ENCODE measurements at places on chromosomes 2 and 18.

GRCh38 chr2:129923265-129924091 lies 56.0 kb upstream of the RAB6C start:
- peak; percentile 30 for DNase-seq

GRCh38 chr2:136502660-136503059 lies 262.7 kb upstream of the THSD7B start:
- DNase-seq, result no peak

DNA sequence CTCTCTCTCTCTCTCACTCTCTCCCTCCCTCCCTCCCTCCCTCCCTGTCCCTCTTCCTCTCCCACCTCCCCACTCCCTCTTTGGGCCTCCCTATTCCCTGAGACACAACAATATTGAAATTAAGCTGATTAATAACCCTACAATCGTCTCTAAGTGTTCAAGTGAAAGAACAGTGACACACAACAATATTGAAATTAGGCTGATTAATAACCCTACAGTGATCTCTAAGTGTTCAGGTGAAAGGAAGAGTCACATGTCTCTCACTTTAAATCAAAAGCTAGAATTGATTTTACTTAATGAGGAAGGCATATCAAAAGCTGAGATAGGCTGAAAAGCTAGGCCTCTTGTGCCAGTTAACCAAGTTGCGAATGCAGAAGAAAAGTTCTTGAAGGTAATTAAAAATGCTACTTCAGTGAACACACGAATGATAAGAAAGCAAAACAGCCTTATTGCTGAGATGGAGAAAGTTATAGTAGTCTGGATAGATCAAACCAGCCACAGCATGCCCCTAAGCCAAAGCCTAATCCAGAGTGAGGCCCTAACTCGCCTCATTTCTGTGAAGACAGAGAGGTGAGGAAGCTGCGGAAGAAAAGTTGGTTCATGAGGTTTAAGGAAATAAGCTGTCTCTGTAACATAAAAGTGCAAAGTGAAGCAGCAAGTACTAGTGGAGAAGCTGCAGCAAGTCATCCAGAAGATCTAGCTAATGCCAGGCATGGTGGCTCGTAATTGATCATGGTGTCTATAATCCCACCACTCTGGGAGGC lies 21.3 kb downstream of the MALT1 start:
- DNase-seq, result no peak

DNA sequence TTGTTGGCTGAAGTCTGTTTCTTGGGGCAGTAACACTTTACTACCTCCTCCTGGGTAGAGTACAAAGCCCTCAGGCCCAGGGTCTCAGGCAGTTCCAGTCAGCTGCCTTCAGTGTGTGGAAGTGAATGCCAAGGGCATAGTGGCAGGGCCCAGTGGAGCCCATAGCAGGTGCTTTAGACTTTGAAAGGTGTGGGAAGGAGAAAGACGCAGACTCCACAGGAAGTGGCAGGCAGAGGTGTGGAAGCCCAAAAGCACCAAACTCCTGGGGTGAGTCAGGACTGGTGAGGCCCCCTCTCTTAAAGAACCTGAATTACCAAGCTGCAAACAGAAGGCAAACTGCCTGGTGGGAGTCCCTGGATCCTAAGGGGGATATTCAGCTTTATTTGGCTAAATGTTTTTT lies 45.3 kb downstream of the ADAM23 start:
- no peak for DNase-seq

DNA sequence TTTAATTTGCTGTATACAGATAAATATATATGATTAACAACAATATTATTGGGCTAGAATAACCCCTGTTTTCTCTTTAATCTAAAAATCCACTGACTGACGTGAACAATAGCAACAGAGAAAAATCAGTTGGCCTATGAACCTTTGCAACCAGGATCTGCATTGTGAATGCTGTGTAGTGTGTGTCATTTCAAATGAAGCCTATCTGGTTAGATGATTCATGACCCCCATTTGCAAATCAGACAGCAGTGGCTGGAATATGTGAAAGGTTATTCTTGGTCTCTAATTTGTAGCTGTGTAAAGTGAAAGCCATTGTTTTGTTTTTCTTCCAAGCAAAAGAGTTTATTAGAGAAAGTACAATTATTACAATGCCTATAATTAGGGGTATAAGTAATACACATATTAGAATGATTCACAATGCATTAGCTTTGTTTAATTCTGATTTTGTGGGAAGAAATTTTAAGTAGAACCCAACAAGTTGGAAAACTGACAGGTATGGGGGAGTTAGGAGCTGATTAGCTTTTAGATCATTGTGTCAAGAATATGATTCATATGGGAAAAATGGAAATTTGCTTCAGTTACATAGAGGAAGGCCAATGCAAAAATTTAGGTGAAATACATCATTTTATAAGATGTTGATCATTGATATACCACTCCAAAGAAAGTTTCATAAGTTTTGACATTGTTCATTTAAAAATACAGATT lies 1362.2 kb upstream of the TMEFF2 start:
- no peak for DNase-seq

- no peak for DNase-seq
Measured at GRCh38 chr2:19312949-19313348, 45.5 kb downstream of the OSR1 start.

- no peak for DNase-seq
Measured at GRCh38 chr18:5951515-5952091, 56.3 kb upstream of the TMEM200C start.

DNA sequence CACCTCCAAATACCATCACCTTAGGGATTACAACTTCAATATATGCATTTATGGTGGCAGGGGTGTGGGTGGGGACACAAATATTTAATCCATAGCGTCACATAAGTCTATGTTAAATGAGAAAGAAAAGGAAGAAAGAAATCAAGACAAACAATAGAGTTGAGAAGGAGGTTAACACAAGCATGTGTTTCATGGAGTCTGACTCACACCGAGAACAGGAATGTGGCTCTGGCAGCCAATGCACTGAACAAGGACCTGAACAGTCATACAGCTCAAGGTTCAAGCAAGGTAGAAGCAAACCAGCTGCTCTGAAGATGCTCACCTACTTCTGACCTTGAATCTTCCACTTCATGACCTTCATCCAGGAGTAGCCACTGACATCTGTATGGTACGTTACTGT lies 36.2 kb upstream of the LPIN1 start:
- no peak for DNase-seq

- no peak for DNase-seq
Measured at GRCh38 chr18:23462876-23463275, 9.8 kb downstream of the RIOK3 start.

DNA sequence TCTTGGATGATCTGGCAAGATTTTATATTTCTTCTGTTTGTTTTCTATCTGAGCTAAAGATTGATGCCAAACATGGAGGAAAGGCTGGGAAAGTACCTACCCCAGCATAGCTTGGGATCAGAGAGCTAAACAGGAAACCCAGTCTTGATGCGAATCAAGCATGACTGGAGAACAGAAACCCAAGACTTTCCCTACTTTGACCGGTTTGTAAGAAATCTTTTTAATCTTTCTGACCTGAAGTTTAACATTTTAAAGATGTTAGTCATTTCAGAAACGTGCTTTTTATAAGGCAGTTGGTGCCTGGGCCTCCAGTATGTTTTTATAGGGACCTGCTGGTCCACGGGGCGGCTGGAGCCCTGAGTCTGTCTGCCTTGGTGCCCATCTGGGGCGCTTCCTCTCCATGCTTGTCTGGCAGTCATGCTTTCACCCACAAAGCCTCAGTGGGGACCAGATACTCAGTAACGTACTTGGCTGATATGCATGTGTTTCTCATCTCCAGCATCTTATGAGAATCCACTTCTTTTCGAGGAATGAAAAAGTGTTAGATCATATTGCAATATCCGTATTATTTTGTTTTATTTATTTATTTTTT lies 266.5 kb downstream of the PTGR3 start:
- no peak for DNase-seq

GRCh38 chr2:158207354-158207753 lies 105.7 kb downstream of the UPP2 start:
- no peak for DNase-seq

GRCh38 chr2:12555012-12555645 lies 161.6 kb upstream of the TRIB2 start:
- no peak for DNase-seq

- DNase-seq, result no peak
Measured at GRCh38 chr2:200810252-200810997, 1.3 kb upstream of the BZW1 start.

- no peak for DNase-seq
Measured at GRCh38 chr2:207825045-207825954, 55.6 kb upstream of the FZD5 start.

DNA sequence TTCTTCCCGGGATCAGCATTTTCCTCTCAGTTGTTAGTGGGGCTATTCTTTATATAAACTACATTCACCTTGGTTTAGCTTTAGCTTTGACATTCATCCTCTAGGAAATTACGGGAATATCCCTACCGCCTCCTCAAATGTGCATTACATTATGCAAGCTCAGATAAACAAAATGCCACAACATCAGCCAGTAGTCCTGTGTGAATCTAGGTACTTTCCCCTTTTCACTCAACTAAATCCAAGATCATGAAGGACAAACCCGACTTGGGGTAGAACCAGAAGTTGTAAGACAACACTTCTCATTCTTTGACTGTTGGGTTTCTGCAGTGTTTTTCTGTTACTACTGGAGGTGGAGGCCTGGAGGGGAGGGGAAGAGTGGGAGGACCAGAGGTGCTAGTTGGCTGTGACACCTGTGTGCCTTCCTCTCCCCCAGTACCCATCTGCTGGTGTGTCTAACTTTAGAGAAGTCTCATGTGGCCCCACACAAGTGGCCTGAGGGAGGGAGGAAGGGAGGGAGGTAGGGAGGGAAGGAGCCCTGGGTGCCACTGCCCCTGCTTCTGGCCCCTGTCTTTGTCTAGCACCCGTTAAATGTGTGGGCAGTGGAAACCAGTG lies 84.8 kb upstream of the BCL2L11 start:
- no peak for DNase-seq

DNA sequence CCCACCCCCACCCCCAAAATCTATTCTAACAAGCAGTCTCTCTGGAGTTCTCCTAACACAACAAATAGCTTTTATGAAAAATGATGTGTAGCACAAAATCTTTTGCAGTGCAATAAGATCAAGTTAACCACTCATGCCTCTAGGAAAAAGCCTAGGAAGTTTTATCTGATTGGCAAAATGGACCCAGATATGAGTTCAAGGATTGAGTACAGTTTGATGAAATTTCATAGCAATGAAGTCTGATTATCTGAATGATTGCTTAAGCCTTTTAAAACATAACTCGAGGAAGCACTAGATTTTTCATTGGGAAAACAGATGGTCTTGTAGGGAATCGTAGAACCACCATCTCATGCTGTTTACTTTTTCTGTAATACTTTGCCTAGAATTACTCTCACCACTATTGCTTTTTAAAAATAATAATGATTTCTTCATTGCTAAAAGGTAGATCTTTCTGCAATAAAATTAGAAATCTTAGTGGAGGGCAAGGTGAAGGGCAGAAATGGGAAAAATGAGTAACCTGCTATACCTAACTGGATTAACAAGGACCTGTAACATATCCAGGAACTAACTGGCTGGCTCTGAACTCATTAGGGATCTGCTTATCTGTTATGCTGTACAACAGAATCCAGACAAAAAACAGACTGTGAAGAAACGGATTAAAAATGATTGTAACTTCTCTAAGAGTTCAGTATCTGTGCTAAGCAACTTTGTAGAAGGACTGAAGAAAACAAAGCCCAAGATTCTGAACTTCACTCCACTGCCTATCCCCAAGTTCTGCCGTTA lies 73.7 kb upstream of the ETAA1 start:
- DNase-seq, result no peak

- peak; percentile 65 for DNase-seq
Measured at GRCh38 chr2:134919341-134920210, 954 bp downstream of the CCNT2 start.

DNA sequence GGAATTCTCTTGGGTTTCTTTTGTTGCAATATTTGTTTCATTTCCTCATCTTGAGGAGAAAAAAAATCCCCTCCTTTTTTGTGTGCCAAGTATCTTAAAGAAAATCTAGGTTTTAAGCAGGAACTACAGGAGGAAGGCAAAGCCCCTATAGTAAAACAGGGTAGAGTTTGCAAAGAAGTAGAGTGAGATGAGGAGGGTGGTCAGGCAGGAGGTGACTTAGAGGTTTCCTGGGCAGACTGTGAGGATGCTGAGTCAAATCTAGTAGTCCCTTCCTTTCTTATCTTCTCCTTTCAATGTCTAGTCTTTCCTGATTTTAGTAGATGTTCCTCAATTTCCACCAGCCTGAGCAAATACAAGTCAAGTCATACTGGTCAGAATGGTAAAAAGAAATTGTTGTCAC lies 222.5 kb downstream of the PMAIP1 start:
- no peak for DNase-seq

DNA sequence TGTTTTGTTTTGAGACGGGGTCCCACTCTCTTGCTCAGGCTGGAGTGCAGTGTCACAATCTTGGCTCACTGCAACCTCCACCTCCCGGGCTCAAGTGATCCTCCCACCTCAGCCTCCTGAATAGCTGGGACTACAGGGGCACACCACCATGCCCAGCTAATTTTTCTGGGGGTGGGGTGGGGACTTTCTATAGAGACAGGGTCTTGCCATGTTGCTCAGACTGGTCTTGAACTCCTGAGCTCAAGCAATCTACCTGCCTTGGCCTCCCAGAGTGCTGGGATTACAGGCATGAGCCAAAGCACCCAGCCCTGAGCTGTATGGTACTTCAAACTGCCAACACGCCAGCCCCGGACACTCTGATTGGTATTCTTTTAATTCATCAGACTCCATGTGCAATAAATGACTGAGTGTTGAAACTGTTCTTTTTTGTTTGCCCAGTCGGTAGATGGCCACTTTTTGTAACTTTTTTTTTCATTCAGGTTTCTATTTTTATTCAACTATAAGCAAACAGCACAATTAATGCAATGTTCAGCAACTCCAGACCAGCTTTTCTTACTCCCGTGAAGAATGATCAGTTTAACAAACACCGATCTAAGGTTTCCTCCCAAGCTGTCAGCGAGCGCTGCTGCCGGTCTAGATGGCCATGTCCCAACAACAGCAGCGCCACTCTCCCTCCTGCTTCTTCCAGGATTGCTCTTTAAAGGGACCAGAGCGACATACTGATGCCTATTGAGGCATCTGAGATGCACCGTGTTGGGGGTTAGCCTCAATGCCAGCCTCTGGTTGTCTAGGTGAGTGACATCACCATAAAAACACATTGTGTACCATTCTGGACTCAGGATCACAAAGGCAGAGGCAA lies 12.5 kb upstream of the TGOLN2 start:
- no peak for DNase-seq

- DNase-seq, result no peak
Measured at GRCh38 chr18:44943311-44943881, 262.7 kb downstream of the SETBP1 start.

- no peak for DNase-seq
Measured at GRCh38 chr2:126936219-126936723, 37.6 kb downstream of the TEX51 start.

- no peak for DNase-seq
Measured at GRCh38 chr2:127037476-127037875, 69.5 kb downstream of the BIN1 start.

- DNase-seq, result no peak
Measured at GRCh38 chr2:73208258-73208657, 5.8 kb upstream of the SMYD5 start.

DNA sequence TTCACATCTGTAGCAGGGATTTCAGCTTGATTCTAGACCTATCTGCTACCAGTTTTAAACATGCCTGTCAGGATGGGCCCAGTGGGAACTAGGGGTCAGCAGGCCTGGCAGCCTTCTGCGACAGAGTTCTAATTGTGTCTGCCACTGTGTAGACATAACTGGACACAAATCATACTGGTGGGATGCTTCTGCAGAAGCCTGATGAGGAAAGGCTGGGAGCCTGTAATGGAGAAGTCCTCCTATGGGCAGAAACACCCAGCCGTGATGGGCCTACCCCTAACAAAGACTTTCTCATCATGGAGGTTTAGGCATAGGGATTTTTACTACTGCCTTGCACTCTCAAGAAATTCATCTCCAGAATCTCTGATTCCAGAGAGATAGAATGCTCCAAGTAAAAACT lies 166.9 kb downstream of the PDE11A start:
- DNase-seq, result no peak

All from hematopoietic multipotent progenitor cell treated with erythropoietin and hydrocortisone succinate and interleukin-3 and kit ligand, for 15 days (in vitro differentiated cells).